ENCODE measurements at places on chromosomes 3 and 15.

- no peak for DNase-seq
Measured at GRCh38 chr15:22980189-22981050, at the start of gene CYFIP1. TSS of gene CYFIP1 (minus strand) at chr15:22980368. CDS start at chr15:22947285, 33,083 bp downstream.

- DNase-seq: no peak
Measured at GRCh38 chr15:92883163-92883875, 16.8 kb upstream of the CHD2 start.

- DNase-seq: no peak
Measured at GRCh38 chr15:72796515-72797337, 13.2 kb upstream of the ADPGK start.

GRCh38 chr3:52172262-52172757 is 18.1 kb upstream of the POC1A start:
- DNase-seq: no peak

- DNase-seq: no peak
Measured at GRCh38 chr3:132624790-132625189, 27.7 kb downstream of the ACKR4 start.

DNA sequence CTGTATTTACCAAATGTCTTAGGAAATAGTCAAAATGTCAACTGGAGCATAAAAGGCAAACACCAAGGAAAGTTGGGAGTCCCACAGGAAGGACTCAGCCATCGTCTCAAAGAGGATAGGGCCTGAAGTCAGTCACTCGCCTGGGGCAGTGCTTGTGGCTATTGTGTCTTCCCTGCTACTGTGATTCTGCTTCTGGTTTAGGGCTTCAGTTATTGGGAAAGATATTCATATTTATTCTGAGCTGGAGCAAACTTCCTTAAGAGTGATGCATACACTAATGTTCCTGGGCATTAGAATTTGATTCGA is 118.1 kb downstream of the EDEM1 start:
- no peak for DNase-seq

DNA sequence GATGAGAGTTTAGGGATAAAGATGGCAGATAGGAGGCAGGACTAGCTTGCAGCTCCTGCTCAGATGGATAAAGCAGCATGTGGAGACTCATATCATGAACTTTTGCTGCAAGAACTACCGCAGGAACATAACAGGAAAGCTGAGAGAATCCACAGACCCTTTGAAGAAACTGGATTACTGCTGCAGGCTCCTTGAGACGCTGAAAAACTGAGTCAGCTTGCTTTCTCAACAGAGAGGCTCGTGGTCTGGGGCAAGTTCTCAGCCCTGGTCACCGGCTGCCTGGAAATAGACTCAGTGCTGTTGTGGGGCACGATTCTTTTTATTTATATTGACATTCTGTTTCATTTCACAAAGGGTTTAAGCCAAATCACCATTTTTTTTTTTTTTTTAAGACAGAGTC is 28.8 kb upstream of the TRIM59 start:
- DNase-seq: peak; percentile 67

DNA sequence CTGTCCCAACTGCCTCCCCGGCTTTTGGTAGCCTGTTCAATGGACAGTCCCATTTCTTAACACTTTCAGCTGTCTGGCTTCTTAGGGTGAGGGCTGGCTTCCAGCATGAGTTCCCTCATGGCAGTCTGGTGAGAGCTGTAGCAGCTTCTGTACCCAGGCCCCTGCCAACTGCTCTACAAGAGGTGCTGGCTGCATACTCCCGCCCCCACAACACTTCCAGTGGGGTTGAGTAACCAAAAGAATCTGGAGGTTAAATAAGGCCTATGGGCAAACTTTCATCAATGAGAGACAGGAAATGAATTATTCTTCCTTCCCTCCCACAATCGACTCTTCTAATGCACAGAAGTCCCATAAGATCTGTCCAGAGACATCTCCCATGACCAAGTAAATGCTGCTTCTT is 145.0 kb downstream of the NEK10 start:
- DNase-seq: no peak

DNA sequence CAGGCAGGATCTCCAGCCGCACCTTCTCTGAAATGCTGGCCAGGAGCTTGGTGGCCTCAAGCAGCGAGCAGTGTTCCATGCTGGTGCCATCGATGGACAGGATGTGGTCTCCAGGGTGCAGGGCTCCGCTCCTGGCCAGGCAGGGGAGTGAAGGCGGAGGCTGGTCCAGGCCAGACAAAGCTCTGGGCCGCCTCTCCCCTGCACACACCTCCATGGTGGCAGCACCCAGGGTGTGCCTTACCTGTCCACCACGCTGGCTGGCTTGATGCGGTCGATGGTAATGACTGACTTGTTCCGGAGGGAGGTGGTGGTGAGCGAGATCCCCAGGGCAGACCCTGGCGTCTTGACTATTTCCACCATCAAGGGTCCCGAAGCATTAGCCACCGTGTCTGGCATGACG is 20.0 kb downstream of the GRIP2 start:
- DNase-seq: no peak

DNA sequence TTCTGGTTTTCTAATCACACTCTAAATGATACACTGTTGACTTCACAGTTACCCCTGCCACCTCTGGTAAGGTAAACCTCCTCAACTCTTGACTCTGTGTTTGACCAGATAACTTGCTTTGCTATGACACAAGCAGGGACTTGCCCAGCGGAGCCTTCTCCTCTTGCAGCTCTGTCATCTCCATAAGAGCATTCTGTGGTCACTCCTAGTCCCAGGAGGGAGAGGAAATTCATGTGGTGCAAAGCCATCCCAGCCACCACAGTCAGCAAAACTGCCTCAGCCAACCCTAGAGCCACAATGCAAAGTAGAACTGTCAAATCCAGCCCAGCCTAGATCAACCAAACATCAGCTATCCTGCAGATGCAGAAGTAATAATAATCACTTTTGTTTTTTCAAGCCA is 144.7 kb upstream of the GADL1 start:
- no peak for DNase-seq

DNA sequence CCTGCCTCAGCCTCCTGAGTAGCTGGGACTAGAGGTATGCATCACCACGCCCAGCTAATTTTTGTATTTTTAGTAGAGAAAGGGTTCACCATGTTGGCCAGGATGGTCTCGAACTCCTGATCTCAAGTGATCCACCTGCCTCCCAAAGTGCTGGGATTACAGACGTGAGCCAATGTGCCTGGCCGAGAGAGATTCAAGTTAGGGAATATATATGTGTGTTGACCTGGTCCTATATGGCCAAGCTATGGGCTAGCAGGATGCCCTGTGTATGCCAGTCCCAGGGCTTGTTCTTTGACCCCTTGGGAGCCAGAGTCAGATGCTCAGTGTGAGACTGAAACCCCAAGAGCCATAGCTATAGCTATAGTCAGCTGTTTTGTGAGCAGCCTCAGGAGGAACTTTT is 1.9 kb downstream of the NDUFAF3 start:
- DNase-seq: no peak

DNA sequence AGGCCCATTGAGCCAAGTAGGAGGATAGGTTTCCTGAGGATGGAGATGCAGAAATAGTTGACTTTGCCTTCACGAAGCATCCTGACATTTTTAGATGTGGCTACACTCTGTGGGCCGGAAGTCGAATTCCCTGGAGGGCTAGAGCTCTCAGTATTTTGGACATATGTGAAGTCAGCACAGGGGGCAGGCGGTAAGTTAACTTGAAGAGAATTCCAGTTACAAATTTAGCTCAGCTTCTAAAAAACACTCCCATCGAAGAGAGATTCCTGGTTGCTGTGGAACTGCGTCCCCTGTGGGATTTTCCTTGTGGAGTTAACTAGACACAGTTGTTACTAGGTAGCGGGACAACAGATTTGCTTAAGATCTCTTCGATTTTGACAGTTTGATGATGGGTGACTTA is 161.9 kb upstream of the RGMA start:
- no peak for DNase-seq

GRCh38 chr3:48553886-48554845 is 2.4 kb downstream of the PFKFB4 start:
- no peak for DNase-seq

DNA sequence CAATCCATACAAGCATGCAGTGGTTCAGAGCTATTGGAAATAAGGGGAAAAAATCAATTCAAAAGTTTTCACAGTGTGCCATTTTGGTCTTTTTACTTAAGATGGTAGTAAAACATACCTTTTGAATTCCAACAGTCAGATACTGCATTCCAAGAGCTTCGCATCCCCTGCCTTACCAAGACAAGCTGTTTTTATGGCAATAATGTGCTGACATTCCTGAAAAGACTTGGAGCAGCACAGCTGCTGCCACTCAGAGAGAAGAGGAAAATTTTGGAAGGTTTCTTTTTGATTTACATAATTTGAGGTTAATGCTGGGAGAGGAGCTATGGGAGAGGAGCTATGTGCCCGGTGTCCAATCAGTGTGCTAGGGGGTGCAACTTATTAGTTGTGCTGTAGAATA is 148.3 kb downstream of the FEZF2 start:
- DNase-seq: no peak

DNA sequence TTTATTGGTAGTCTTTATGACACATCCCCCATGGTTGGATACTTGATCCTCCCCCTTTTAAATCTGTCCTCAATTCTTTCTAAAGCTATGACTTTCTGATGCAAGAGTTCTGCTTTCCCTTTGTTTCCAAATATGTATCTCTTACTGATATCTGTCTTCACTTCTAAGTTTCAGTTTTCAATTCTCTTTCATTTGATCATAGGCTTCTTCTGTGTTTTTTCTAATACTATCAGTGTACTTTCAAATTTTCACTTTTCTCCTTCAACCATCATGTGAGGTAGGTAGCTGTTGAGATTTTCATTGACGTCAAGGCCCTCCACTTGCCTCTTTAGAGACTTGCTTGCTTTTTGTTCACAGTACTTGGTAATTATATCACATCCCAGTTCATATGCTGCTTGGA is 436.5 kb downstream of the CNTN4 start:
- DNase-seq: no peak

- no peak for DNase-seq
Measured at GRCh38 chr3:17626395-17626794, 116.0 kb downstream of the TBC1D5 start.

DNA sequence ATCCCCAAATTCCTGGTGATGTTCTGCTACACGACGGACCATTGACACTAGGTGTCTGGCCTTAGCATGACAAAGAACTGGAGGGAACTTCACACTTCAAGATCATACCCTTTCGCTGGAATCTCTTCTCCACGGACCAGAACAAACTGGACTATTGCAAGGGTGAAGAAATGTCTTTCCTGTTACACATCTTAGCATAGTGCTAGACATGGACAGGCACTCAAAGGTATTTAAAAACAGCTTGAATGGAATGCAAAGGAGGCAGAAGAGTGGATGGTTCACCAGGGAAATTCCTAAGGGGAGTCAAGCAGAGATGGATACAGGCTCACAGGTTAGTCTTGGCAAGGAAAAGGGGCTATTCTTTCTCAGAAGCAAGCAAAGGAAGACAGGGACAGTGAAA is 33.5 kb upstream of the PDZRN3 start:
- DNase-seq: no peak

GRCh38 chr3:186519021-186519658 is 25.0 kb downstream of the CRYGS start:
- DNase-seq: no peak

DNA sequence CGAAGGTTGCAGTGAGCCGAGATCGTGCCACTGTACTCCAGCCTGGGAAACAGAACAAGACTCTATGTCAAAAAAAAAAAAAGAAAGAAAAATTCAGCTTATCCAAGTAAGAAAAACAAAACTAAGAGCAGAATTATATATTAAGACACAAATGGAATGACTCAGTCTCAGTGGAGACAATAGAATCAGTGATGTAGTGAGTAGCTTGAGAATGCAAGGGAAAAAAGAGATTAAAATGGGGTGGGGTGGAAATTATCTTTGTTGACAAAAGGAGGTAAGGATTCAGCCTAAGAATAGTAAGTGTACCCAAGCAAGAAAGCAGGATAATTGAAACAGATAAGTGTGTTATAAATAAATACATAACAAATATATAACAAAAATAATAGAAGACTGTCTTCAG is 70.7 kb downstream of the BLM start:
- DNase-seq: no peak

DNA sequence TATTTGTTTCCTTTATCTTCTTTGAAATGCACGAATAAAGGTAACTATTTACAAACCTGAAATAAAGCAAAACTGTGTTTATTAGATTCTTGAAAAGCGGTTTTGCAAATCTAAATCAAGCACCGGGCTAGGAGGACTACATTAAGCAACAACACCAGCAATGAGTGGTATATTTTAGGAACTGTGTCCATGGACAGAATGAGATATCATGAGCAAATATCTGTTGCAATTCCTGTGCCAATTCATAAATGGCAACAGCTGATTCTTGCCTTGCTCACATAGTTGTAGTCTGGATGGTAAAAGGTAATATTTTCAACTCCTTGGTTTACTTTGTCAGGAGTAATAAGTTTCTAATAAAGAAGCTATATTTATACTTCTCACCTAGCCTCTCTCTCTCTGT is 403.3 kb downstream of the LPP start:
- no peak for DNase-seq

DNA sequence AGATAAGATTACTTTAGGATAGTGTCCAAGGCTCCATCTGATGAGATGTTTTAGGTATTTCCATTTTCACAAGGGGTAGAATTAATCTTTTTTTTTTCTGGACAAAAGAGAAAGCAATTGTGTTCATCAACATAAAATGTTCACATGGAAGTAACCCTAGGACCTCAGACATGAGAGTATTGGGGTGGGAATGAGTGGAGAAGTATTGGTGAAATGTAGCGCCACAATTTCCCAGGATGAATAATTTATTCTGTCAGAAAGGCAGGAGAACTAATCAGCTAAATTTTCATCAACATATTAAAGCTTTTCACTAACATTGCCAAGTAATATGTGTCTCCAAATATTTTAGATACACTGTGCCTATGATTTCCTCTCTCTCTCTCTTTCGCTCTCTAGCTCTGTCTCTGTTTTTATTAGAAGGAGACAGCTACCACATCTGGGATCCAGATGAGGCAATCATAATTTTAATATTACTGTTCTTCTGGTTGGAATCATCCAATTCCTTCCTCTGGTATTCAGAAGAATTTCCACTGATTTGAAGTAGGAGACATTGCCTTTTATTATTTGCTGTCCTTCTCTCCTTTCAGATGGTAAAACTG is 21.6 kb upstream of the ZNF280D start:
- DNase-seq: no peak

Data from AG09309 (cell line).